ENCODE measurements at places on chromosomes 16 and 17.

DNA sequence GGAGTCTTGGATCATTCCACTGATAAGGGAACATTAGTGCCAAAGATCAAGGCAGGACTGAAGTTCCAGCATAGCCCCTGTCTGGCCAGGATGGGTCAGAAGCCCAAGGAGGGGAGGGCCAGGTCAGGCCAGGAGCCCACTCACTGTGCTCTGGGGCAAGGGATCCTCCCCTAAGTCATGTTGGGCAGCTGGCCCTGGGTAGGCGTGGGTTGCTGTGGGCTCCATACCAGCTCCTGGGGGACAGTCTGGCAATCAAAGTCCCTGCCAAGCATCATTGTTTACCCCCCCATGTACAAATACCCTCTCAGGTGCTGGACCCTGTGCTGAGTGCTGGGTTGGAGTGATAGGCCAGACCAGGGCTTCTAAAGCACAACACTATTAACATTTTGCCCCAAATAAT, 130.5 kb downstream of the IRX5 start:
- no peak for DNase-seq

- no peak for DNase-seq
Measured at GRCh38 chr16:1993731-1994131, 4.0 kb downstream of the SYNGR3 start.

- DNase-seq = no peak
Measured at GRCh38 chr17:50613007-50613992, 21.4 kb upstream of the ABCC3 start.

DNA sequence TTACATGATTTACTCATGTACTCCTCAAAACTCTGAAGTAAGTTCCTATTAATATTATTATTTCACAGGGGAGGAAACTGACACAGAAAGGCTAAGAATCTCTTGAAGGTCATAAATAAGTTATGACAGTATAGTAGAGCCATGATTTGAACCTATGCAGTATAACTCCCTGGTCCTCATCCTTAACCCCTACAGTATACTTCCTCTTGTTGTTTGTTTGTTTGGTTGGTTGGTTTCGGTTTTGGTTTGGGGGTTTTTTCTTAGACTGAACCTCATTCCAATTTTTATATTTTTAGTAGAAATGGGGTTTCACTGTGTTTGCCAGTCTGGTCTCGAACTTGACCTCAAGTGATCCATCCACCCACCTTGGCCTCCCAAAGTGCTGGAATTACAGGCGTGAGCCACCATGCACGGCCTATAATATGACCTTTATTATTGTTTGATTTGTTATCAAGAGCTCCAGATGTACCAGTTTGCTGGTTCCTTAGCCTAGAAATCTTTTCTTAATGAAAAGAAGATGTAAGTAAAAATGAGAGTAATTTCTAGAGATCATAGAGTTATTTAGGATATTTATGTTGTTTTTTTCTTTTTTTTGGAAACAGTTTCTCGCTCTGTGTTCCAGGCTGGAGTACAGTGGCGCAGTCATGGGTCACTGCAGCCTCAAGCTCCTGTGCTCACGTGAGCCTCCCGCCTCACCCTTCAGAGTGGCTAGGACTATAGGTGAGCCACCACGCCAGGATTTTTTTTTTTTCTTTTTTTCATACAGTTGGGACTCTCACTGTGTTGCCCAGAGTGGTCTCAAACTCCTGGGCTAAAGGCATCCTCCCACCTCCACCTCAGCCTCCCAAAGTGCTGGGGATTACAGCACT, 4.8 kb downstream of the PRR11 start:
- no peak for DNase-seq

DNA sequence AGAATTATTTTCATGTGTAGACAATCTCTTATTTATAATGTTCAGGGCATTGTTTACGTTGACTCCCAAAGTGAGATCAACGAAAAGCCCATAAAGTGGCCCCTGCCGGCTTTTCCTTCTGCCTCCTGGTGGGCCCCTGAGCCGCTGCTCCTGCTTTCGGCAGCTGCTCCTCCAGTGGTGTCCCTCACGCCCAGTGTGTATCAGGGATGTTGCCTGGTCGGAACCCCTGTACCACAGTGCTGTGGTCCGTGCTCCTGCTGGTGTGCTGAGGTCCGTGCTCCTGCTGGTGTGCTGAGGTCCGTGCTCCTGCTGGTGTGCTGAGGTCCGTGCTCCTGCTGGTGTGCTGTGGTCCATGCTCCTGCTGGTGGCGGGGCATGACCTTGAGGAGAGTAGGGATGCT, 107.6 kb downstream of the BANP start:
- no peak for DNase-seq

- no peak for DNase-seq
Measured at GRCh38 chr16:57409065-57409464, 4.5 kb downstream of the CCL17 start.

- DNase-seq = no peak
Measured at GRCh38 chr16:55083052-55083451, 152.4 kb downstream of the IRX5 start.

DNA sequence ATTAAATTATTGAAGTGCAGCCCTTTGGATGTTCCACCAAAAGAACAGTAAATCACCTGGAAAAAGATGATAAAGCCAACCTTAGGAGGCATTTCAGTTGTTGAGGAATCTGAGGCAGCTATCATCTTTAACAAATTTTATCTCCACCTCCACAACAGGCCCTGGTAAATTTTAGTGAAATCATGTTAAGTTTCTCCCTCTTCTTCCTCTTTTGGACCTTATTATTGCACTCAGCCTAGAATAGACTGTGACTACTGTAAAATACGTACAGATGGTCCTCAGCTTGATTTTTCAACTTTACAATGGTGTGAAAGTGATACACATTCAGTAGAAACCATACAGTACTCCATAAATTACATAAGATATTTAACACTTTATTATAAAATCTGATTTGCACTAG, 90.3 kb downstream of the USP32 start:
- no peak for DNase-seq

- DNase-seq = no peak
Measured at GRCh38 chr17:79987187-79987934, 48.3 kb downstream of the TBC1D16 start.

DNA sequence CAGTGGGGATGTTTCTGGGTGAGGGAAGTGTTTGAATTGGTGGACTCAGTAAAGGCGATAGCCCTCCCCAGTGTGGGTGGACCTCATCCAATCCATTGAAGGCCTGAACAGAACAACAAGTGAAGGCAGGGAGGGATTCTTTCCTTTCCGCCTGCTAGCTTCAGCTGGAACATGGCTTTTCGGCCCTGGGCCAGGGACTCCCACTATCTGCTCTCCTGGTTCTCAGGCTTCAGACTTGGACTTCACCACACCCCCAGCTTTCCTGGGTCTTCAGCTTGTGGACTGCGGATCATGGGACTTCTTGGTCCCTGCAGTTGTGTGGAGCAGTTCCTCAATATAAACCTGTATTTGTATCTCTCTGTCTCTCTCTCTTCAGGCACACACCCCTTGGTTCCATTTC, 77.9 kb downstream of the SNX29 start:
- DNase-seq = no peak

GRCh38 chr16:58824201-58824600, 90.1 kb upstream of the GOT2 start:
- DNase-seq = no peak

DNA sequence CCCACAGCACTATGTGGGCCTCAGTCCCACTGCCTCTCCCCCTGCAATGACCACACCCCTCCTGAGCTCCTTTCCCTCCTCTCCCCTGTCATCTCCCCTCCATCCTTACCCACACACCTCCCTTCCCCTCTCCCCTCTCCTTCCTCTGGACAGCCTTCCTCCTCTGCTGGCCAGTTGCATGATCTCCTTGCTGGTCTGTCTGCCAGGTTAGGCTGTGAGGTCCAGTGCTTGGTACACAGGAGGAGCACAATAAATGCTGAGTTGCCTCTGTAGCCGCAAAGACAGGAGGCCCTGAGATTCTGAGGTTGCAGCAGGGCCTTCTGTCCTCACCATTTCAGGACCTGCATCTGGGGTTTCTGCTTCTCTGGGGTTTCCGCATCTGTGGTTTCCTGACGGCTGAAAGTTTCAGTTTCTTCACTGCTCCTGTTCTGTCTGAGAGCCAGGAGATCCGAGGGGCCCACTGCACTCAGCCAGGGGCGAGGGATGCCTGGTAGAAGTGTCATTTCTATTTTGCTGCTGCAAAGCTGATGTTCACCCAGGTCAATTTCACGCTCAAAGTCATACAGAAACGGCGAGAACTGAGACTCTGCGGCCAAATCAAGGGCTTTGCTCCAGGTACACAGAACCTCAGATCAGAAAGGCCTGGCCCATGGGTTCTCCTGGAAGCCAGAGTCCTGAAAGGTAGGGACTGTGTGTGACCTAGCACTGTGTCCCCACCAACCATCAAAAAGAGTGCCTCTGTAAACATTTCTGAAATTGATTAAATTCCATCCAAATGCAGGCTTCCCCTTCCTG, 4.6 kb upstream of the SLC12A3 start:
- DNase-seq = peak; percentile 25

- DNase-seq = no peak
Measured at GRCh38 chr17:60525328-60525684, 736 bp downstream of the APPBP2 start.

GRCh38 chr16:65700596-65700995, 578.7 kb upstream of the CDH11 start:
- DNase-seq = no peak

- no peak for DNase-seq
Measured at GRCh38 chr16:11098601-11099390, 154.4 kb downstream of the CLEC16A start.

DNA sequence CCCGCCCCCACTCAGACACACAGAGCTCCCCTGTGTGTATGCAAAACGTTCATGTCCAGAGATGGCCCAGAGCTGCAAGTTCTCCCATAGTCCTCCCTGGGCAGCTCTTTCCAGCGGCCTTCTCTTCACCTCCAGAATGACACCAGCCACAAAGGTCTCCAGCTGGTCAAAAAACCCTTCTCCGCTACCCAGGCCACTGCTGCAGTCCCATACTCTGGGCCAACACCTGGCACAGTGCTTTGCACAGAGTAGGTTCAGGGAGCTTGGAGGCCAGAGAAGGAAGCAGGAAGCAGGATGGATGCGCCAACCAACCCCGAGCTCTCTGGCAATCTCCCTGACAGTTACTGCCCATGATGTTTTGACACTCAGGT, 1.1 kb upstream of the STAT5B start:
- DNase-seq = no peak

GRCh38 chr16:8663192-8664089, 11.0 kb upstream of the ABAT start:
- no peak for DNase-seq

- no peak for DNase-seq
Measured at GRCh38 chr16:10929853-10930754, 12.2 kb downstream of the DEXI start.

DNA sequence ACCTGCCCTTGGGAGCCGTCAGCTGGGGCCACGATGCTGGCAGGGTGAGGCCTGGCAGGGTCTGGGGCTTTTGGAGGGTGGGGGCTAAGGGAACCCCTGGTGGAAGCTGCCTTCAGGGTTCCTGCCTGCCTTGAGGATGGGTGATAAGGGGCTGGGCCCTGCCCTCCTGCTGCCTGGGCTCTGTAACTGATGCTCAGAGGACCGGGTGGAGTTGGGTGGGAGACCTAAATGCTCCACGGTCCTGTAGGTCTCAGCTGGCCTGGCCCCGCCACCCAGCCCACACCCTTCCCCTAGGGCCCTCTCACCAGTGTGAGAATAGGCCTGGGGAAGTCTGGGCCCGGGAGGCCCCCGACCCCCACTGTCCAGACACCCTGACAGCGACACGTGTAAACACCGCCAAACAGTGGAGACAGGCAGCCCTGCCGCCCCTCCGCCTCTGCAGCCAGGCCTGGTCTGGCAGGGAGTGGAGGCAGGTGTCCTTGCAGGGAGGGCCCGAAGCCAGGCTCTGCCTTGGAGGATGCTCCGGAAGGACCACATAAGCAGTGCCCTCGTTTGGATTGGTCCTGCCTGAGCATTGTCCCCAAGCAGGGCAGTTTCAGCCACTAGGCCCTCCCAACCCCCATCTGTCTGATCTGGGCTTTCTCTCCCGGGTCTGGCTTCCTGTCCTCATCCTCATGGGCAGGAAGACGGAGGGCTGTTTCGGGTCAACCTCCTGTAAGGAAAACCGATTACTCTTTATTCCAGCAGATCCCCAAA, 6.5 kb upstream of the BAHCC1 start:
- DNase-seq = no peak

GRCh38 chr17:70365091-70365583, 195.8 kb downstream of the KCNJ2 start:
- peak; percentile 59 for DNase-seq

DNA sequence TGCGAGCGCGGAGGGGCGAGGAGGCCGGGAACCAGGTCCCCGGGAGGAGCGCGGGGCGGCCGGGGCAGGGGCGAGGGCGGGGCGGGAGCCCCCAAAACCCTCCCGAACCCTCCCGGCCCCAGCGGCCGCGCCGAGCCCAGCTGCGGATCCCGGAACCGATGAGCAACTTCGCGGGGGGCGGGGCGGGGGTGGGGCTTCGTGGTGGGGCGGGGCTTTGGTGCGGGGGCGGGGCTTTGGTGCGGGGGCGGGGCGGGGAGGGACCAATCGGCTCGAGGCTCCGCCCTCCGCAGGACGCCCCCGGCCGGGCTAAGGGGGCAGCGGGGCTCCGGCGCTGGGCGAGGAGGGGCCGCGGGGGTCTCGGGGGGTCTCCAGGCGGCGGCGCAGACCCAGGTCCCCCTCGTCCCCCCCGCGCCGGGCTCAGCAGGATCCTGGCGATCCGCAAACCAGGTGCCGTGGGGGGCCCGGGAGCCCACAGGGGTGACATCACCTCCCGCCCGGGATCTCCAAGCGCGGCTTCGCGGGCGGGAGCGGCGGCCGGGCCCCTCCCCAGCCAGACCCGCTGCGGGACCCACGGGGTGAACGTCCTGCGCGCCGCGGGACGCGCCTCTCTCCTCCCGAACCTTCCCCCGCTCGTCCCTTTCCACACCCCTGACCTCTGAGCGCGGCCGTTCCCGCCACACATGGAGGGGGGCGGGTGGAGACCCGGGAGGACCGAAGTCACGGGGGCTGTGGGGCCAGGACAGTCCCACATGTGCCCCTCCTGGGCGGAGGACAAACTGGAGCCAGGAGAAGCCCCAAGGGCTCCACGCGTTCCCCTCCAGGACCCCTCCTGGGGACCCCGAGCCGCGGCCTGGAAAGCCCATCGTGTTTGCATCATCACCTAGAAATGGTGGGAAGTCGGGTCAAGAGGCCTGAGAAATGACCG, at the start of gene ABR:
TSS of gene ABR (minus strand) at position 164 of the 925 bp plus-strand sequence. CDS start 254 bp downstream, outside the sequence.
- DNase-seq = no peak

GRCh38 chr17:21359483-21359840, 16.7 kb upstream of the KCNJ12 start:
- DNase-seq = no peak

- DNase-seq = peak; percentile 6
Measured at GRCh38 chr16:48276102-48276501, 28.8 kb upstream of the ABCC11 start.

GRCh38 chr17:75289832-75290337, 652 bp upstream of the SLC25A19 start:
- DNase-seq = no peak

- DNase-seq = no peak
Measured at GRCh38 chr17:67336859-67337258, 29.5 kb downstream of the PSMD12 start.

All from H4 (cell line).